BE2C (cell line): ENCODE measurements at places on chromosomes 7 and 10.

DNA sequence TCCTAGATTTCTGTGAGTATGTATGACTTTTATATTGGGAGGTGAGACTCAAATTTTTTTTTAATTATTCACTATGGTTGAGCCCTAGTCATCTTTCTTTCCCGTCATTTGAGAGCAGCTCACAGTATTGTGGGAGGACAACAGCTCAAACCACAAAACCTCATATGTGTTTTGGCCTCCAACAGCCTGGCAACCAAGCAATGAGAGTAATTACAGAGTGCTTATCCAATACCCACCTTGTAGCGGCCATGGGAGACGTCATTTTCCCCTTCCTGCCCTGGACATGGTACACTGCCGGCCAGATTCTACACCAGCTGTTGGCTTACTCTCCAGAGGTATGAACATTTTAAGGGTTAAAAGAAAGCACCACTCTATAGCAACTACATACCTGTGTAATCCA lies 49.1 kb downstream of the DOCK4 start:
- DNase-seq = no peak

DNA sequence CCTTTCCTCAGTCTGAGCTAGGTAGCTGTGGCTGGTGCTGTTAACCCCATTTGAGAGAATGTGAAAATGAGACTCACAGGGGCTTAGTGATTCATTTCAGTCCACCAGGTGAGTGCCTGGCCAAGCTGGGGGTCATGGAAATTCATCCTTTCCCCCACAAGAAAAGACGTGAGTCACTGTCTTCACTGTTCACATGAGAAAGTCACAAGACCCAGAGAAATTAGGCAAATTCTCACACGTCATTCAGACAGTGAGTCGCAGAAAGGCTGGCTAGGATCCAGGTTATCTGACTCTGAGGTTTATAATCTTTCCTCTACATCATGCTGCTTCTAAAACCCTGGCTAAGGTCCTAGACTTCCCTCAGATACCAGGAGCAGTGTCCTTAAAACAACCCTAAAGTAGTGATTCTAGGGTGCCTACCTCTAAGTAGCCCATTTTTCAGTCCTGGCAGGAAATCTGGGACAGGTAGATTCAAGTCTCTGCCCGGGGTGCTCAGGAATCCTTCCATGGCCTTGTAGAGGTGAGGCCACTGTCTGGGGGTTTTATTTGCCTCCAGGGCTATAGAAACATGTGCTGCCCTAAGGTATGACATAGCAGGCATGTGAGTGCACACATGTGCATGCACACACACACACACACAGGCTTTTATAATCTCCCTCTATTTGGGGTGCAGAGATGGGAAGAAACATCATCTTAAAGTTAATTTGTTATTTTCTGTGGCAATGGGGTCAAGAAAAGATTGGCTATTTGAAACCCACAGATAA lies 427.9 kb upstream of the CELF2 start:
- no peak for DNase-seq

DNA sequence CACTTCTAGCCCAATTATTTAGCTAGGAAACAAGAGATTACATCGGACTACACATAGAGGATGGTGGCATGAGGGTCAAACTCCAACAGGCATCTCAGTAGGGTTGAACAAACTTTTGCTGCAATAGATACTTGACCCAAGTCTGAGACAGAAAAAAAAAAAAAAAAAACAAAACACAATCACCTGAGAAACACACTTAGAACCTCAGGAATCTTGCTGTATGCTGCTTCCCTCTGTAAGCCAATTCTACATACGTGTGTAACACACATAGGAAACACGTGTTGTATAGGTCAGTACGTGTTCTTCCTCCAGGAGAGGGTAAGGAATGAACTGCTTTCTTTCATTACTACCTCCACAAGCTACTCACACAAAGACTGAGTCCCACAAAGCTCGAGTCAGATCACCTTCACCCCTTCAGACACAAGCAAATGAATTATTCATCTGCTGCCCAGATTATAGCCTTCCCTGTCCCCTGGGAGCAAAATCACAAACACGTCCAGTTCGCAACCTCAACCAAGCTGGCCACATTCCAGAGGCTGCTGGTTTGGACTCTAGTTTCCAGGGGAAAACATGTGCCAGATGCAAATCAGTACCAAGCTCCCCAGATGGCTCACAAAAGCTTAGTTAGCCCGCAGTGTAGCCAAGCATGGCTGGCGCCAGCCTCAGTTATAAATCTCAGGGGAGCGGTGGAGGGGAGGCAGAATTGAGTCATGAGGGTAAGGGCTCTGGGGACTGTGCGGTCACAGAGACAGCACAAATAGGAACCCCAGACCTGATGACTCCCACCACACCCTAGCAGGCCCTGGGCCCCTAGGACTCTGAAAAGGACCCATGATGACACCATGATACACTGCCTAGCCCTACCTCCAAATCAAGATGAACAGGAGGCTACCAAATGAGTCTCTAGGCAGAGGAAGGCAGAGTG lies 15.1 kb downstream of the PSAP start:
- peak; percentile 97 for DNase-seq

GRCh38 chr10:22911889-22912762 lies 15.7 kb upstream of the ARMC3 start:
- DNase-seq = peak; percentile 77

DNA sequence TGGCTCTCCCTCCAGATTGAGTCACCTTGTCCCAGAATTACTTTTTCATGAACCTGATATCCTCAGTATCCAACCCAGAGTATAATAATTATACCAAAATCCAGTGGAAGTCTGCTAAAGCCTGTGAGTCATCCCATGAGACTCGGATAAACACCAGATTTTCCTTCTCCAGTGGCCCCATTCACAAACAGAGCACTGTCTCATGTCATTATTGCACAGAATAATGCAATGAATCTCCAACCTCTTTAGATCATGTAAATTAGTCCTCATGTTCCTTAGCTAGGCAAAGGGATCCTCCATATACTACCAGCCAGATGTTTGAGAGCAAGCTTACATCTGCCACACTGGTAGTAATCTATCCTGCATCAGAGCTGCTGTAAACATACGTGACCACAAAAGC lies 89.0 kb downstream of the AMPH start:
- no peak for DNase-seq

- DNase-seq = peak; percentile 76
Measured at GRCh38 chr7:129635300-129636029, 23.9 kb downstream of the NRF1 start.

DNA sequence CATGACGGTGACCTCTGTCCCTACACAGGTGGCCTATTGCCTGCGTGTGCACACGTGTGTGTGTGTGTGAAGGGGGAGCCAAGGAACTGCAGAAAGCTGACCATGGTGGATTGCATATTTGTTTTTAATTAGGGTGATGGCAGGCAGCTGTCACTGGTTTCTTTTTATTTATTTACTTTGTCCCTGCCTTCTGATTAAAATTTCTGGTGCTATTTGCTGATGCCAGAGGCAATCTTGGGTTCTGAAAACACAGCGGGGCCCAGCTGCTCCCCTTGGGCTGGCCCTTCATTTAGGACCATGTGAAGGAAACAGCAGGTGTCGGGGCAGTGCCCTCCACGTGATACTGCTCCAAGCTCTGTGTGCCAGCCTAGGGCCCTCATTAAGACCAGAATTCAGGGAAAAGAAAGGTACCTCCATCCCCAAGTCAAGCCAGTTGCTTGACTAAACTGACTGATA lies 71.3 kb upstream of the PODXL start:
- no peak for DNase-seq

DNA sequence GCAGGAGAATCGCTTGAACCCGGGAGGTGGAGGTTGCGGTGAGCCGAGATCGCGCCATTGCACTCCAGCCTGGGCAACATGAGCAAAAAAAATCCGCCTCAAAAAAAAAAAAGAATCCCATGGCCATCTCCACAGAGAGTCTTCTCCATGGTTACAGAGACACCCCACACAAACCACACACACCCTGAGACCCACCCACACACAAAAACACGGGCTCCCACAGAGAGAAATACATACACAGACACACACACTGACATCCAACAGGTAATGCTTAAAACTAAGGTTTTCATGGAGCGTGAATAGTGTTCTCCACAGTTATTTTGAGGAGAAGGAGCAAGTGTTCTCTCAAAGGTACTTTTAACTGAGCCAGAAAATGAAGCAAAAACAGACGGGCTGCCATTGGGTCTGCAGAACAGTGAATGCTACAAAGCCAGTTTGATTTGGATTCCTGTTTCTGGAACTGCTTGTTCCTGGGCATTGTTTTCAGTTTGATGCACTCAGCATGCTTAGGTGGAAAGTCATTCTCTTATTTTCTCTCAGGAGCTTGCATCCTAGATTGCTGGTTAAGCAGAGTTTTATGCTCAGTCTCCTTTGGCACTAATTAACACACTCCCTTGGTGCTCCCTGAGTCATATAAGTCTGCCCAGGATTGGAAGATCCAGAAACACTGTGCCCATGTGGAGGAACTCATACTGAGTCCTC lies 15.4 kb downstream of the AHCYL2 start:
- no peak for DNase-seq

DNA sequence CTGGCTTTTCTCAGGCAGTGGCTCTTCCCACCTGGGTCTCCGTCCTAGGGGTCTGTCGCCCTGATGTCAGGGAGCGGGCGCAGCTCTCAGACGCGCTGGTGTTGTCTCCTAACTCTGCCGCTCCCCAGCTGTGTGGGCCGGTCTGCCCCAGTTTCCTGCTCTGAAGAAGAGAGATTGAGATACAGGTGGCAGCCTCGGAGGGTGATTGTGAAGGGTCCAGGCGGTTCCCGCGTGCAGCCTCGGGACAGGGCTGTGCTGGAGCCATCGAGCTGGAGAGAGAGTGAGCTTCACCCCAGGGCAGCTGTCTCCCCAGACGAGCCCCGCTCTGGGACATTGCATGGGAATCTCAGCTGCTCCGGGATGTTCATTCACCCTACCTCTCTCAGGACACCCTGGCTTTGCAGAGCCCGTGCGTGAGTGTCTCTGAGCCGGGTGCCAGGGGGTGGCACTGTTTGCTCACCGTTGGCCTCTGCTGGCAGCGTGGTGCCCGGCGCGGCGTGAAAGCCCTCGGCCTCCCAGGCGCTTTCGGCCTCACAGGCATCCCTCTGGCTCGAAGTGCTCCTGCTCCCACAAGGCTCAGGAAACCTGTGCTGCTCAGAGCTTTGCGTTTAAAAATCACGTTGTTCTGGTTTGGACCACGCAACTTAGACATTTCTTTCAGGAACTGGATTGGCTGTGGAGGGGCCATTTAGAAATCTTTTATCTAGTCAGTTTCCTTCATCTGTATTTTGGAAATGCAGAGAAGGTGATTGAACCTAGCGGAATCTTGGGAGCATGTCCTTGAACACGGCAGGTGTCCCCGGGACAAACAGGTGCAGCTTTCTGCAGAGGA lies 33.8 kb upstream of the ZFAND2A start:
- peak; percentile 60 for DNase-seq

GRCh38 chr10:116704926-116705325 lies 37.4 kb downstream of the HSPA12A start:
- DNase-seq = no peak

DNA sequence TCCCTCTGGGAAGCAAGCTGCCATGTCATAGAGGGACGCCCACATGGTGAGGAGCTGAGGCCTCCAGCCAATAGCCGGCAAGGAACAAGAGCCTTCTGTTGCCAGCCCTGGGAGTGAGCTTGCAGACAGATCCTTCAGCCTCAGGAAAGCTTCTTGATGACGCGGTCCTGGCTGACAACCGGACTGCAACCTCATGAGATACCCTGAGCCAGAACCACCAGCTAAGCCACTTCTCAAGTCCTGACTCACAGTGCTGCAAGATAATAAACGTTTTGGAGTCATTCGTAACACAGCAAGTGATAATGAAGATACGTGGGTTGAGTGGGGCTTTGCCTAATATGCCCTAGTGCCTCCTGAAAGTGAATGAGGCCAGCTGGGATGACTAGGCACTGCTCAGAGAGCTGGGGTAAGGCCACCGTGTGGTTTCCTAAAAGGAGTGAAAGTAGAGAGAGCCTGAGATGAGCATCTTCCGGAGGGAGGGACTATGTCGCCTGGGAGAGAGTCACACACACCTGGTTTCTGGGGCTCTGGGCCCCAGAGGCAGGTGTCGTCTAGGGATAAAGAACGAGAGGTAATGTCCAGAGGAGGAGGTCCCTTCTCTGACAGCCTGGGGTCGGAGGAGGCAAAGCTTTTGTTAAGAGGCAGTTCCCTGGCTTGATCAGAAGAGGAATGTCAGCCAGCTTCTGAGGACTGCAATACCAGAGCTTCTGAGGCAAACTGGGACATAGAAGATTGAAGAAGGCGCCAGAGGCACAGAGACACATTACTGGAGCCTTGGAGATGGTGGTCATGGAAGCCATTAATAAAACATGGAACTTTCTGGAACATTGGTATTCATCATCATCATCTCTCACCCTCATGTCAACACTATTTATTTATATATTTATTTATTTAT lies 53.6 kb downstream of the PYROXD2 start:
- DNase-seq = no peak

- DNase-seq = no peak
Measured at GRCh38 chr7:79523436-79523835, 70.0 kb upstream of the MAGI2 start.

DNA sequence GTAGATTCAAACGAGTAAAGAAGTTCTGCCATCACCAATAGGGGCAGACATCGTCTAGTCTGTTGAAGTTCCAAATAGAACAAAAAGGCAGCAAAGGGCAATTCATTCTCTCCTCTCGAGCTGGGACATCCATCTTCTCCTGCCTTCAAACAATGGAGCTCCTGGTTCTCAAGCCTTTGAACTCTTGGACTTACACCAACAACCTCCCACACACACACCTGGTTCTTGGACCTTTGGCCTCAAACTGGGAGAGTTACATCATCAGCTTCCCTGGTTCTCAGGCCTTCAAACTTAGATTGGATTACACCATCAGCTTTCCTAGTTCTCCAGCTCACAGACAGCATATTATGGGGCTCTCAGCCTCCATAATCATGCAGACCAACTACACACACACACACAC lies 9.8 kb upstream of the GIMAP5 start:
- no peak for DNase-seq

- no peak for DNase-seq
Measured at GRCh38 chr7:16028103-16028502, 341.6 kb upstream of the MEOX2 start.

DNA sequence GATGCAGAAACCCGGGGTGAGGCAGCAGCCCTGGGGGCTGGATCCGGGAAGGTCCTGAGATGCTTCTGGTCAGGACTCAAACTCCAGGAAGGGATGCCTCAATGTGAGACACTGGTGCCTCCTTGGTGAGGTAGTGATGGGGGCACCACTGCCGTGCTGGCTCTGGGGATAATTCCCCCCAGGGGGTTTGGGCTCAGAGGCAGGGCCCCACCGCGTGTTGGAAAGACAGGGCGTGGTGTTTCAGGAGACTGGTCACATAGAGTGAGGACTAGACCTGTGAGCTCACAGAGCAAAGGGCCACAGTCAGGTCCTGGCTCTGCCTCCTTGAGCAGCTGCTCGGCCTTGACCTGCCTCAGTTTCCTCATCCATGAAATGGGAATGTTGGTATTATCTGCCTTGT lies 361.9 kb downstream of the GLRX3 start:
- DNase-seq = no peak

- peak; percentile 45 for DNase-seq
Measured at GRCh38 chr10:77138541-77138940, 499.1 kb downstream of the KCNMA1 start.

DNA sequence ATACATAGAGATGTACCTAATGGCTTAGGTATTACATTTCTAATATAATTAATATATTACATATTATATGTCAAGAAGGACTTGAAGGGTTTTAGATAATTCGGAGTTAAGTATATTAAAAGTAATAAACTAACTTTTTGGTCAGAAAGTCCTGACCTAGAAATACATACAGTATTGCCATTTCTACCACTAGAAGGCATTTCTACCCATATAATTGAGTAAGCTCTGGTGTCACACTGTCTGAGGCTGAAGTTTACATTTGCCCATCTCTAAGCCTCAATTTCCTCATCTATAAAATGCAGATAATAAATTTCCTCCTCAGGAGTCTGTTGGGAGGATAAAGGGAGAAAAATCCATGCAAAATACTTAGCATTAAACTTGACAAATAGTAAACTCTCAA lies 7.1 kb downstream of the FKBP14 start:
- no peak for DNase-seq
